ENCODE measurements at places on chromosomes 11 and 22. TPM values are rescaled to one million over a fixed set of nuclear protein-coding genes. Genes with fewer than 3 reads are reported as not detected.

- no peak for DNase-seq
Observed at GRCh38 chr22:25127318-25127717, 72.3 kb upstream of the CRYBB3 start.

DNA sequence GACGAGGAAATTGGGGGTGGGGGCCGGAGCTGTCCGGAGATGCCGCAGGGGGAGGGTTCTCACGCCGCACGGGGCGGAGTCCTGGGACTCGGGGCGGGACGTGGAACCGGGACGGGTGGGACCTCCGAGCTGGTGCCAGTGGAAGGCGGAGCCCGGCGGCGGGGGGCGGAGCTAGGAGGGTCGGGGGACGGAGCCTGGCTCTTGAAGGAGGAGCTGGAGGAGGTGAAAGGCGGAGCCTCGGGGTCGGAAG lies 271 bp downstream of the FKBP2 start:
- DNase-seq: no peak

KCNQ1 gene
- 1.1 TPM for total RNA-seq

- DNase-seq: no peak
Observed at GRCh38 chr11:67400251-67400941, 1.3 kb downstream of the PPP1CA start.

DNA sequence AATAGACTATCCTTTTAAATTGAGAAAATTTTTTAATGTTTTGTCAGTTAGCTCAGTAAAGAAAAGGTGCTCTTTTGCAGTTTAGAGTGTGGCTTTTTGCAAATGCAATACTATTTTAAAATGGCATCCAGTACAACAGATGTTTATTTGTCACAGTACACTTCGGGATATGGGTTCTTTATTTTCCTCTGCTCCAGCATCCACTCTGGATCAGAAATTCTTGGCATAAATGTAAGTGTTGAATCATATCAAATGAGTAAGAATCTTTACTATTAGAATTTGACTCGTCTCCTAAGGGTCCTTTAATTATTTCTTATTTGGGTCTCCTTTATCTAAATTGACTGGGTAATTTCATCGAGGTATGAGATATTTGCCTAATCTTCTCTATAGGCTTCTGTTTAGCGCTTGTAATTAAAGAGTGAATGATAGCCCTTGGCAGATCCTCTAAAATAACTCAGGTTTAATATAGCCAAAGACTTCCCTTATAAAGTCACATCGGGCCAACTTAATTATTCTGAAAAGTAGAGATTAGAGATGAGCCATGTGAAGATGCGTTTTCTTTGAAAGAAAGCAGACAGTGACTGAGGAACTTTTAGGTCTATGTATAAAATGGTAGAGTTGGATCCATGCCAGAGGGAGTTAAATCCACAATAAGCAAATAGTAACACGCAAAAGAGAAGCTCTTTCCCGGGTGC lies 132.7 kb downstream of the CASP12 start:
- no peak for DNase-seq

SCGB2A2 gene
- not detected for total RNA-seq

MUC5AC gene
- under 0.01 TPM for total RNA-seq

DNA sequence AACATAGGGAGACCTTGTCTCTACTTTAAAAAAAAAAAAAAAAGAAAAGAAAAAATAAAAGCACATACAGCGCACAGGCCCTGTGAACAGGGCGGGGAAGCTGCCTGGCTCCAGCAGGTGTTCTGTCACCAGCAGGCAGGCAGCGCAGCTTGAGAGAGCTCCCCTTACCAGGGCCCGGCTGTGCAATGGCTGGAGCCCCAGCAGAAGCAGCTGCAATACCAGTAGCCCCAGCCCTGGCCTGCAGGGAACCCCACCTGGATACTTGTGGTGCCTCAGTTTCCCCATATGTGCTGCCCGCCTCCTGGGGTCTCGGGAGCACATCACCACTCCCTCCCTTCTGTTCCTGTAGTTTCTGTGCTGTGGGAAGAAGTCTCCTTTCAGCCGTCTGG lies 12.3 kb downstream of the TSPAN32 start:
- no peak for DNase-seq

GRCh38 chr11:217704-218103 lies 10.2 kb downstream of the RIC8A start:
- DNase-seq: no peak

DNA sequence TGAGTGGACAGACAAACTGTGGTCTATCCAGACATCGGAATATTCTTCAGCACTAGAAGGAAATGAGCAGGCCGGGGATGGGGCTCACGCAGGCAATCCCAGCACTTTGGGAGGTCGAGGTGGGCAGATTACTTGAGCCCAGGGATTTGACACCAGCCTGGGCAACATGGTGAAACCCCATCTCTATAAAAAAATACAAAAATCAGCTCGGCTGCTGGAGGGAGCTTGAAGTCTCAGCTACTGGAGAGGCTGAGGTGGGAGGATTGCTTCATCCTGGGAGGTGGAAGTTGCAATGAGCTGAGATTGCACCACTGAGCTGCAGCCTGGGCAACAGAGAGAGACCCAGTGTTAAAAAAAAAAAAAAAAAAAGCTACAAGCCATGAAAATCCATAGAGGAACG lies 8.0 kb upstream of the CTSD start:
- no peak for DNase-seq

DNA sequence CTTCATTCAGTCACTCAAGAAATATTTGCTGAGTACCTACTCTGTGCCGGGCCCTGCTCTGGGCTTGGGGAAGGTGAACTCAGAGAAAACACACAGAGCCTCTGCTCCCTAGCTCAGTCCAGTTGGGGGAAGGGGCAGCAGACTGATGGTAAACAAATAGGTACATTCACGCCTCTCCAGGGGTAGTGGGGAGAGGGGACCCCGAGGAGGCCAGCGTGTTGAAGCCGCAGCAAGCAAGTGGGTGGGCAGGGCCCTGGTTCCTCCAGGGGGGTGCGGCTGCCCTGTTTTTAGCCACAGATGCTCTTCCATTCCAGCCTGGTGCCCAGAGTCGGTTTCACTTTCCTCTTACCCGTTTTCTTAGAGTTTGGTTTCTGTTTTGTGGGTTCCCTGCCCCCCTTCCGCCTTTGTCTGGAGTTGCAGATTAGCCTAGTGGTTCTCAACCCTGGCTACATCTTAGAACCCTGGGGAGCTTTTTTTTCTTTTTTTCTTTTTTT lies 8.7 kb downstream of the DRAP1 start:
- DNase-seq: peak; percentile 53

GRCh38 chr11:78220218-78221157 lies 31.8 kb downstream of the USP35 start:
- no peak for DNase-seq

- no peak for DNase-seq
Observed at GRCh38 chr11:117134431-117134830, 9.7 kb upstream of the PAFAH1B2 start.

- no peak for DNase-seq
Observed at GRCh38 chr11:67410369-67410831, 5.1 kb upstream of the CARNS1 start.

NCAM1 gene
- total RNA-seq: under 0.01 TPM

GRCh38 chr11:69127081-69127850 lies 28.5 kb upstream of the SMIM38 start:
- DNase-seq: no peak

PNPLA3 gene
- total RNA-seq: under 0.01 TPM

DNA sequence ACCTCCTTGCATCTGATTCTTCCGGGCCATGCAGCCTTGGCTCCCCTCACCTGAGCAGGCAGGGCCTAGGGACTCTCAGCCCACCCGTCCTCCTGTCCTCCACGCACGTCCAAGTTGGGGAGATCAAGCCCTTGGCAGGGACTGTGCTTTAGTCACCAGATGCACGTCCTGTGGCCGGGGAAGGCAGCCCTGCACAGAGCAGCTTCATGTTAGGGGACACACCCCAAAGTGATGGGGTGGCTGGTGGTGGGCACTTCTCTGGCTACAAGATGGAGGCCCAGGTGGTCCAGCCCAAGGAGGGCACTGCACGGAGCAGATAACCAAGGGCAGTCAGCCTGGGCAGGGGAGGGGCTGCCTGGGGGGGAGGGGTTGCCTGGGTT lies 1.2 kb downstream of the MUC5B start:
- DNase-seq: no peak

- peak; percentile 78 for DNase-seq
Observed at GRCh38 chr11:117985953-117986887, at the start of gene IL10RA. TSS of gene IL10RA (plus strand) at chr11:117986394. CDS start at chr11:117986468, 74 bp downstream.

DNA sequence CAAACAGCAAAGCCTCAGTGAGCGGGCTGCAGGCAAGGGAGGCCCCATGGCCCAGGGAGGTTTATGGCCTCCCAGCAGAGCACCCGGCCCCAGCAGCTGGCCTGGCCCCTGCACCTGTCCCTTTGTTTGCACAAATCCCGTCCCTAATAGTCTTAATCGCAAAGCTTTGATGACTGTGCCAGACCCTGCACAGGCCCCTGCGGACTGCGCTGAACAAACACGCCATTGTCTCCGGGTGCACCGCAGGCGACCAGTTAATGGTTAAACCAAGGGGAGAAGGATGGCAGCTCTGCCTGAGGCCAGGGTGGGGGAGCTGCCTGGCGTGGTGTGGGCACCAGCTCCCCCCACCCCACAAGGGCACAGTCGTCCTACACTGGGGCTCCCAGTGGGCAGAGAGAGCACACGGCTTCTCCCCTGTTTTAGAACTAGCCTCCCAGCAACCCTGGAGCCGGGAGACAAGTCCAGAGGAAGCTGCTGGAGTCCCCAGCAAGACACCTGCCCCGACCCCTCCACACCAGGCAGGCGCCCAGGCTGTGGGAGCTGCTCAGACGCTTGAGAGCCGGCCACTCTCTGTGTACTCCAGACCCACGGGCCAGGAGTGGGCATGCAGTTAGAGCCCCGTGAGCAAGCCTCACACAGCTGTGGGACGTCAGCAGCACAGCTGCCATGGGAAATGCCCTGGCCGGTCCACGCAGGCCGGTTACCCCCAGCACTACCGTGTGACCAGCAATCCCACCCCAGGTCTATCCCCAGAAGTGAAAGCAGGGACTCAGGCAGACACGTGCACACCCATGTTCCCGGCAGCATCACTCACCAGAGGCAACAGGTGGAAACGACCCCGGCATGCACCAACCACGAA lies 39.7 kb upstream of the TH start:
- DNase-seq: no peak

MCHR1 gene
- not detected for total RNA-seq

- DNase-seq: no peak
Observed at GRCh38 chr11:3058753-3059664, 1.8 kb upstream of the CARS1 start.

DNA sequence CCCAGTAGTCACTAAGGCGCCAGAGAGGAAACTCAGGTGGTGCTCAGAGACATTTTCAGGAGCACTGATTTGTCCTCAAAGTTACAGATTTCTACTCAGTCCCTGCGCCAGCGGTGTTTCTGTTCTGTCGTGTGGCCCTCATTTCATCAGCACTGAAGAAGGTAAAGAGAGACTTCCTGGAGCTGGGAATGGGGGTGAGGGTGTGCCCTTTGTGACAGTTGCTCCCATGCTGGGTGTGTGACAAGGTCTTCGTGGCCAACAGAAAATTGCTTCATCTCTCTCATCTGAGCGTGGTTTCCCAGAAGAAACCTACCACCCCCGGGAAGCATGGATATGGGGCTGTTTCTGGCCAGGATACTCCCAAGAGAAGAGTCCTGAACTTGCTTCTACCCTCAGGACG lies 2.0 kb upstream of the PPARA start:
- no peak for DNase-seq

DNA sequence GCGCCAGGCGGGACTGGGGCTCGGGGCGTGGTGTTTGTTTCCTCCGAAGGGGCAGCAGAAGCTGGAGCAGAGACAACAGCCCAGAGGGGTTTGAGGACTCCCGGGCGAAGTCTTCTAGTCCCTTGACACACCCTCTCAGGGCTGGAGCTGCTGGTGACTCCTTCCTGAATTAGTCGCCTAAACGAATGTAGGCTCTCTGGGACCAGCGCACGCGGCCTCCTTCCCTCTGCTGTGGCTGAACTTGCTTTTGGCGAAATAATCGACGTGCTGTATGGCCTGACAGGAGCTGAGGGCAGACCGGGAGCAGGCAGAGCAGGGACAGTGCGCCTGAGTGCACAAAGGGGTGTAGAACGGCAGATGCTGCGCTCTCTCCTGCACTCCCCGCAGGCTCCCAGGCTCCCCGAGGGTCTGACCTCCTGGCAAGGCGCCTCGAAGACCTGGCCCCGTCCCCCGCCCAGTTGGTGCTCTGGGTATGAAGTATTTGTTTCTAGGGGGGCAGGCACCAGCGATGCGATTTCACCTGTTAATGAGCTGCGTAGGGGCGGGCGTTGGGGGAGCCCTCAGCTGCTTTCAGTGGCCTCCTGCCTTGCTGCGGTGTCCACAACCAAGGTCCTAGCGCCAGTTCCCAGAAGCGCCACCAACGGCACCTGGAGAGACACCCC lies 5.3 kb downstream of the SLC17A6 start:
- DNase-seq: no peak

LSP1 gene
- 79.4 TPM for total RNA-seq

GRCh38 chr11:109783840-109784239 lies 309.4 kb upstream of the ZC3H12C start:
- no peak for DNase-seq

GRCh38 chr11:113270080-113270479 lies 44.3 kb upstream of the TTC12 start:
- DNase-seq: no peak

- no peak for DNase-seq
Observed at GRCh38 chr11:107927559-107927958, 689 bp upstream of the RAB39A start.

RGL4 gene
- 12.1 TPM for total RNA-seq

DNA sequence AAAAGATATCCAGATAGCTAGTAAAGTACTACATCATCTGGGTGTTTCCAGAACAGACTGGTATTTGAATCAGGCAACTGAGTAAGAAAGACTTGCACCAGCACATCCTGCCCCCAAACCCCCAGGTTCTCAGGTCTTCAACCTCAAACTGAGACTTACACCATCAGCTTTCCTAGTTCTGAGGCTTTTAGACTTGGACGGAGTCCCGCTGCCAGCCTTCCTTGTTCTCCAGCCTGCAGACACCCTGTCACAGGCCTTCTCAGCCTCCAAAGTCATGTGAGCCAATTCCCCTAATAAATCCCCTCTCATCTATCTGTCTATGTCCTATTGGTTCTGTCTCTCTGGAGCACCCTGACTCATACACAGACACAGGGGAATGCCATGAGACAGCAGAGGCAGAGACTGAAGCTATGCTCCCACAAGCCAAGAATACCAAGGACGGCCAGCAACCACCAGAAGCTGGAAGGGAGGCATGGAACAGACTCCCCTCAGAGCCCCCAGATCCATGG lies 10.9 kb downstream of the SMCO4 start:
- DNase-seq: no peak

USH1C gene
- total RNA-seq: not detected

Measured in hematopoietic multipotent progenitor cell (in vitro differentiated cells).